ENCODE measurements at places on chromosomes 16 and 17.
A peak's percentile ranks its signal among the peaks of the same experiment; 100 is the strongest.

- no peak for DNase-seq
Measured at GRCh38 chr16:83472776-83473501, 334.8 kb upstream of the HSBP1 start.

DNA sequence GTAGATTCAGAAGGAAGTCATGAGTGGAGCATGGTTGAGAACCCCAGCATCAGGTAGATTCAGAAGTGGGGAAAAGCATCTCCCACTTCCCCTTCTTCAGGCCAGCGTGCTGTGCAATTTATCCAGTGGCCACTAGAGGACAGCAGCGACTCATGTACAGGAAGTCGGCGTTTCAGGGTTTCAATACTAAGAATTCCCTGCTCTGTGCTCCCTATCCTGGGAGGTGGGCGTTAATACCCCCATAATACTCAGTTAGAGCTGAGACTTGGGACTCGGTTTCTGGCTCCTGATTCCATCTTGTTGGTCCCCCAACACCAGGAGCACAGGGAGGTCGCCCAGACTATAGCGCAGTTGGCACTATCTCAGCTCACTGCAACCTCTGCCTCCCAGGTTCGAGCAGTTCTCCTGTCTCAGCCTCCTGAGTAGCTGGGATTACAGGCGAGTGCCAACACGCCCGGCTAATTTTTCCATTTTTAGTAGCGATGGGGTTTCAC, 75.3 kb upstream of the AMZ2 start:
- DNase-seq, result peak; percentile 73

DNA sequence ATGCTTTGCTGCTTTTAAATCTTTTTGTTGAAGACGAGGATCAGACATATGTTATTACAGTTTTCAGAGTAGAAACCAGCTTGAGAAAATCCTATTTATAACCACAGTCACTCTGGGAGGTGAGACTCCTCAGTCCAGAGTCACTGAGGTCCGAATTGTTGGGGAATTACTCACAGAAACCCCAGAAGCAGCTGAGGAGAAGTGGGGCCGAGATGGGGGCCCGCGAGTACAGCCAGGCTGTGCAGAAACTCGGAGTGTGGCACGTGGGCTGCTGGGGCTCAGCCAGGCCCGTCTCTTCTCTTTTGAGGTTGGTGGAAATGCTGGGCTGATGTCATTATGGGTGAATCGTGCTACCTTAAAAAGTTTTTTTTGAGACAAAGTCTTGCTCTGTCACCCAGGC, 14.4 kb upstream of the GNG13 start:
- DNase-seq, result no peak

DNA sequence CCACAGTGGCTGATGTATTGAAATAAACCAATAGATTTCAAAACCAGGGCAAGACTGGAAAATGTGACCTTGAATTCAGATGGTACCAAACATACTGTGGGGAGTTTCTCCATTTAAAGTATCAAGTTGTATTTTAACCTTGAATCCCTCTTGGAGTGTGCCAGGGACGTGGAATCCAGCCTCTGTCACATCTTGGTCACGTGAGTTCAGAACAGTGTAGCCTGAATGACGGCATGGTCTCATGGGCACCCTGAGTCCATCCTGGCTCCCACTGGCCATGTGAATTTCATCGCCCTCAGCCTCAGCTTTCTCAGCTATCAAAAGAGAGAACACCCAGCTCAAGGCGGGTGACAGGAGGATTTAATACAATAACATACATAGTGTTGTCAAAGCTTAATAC, 6.8 kb downstream of the ZNF771 start:
- no peak for DNase-seq

GRCh38 chr16:15038689-15039088, 17.2 kb downstream of the NTAN1 start:
- DNase-seq, result no peak

DNA sequence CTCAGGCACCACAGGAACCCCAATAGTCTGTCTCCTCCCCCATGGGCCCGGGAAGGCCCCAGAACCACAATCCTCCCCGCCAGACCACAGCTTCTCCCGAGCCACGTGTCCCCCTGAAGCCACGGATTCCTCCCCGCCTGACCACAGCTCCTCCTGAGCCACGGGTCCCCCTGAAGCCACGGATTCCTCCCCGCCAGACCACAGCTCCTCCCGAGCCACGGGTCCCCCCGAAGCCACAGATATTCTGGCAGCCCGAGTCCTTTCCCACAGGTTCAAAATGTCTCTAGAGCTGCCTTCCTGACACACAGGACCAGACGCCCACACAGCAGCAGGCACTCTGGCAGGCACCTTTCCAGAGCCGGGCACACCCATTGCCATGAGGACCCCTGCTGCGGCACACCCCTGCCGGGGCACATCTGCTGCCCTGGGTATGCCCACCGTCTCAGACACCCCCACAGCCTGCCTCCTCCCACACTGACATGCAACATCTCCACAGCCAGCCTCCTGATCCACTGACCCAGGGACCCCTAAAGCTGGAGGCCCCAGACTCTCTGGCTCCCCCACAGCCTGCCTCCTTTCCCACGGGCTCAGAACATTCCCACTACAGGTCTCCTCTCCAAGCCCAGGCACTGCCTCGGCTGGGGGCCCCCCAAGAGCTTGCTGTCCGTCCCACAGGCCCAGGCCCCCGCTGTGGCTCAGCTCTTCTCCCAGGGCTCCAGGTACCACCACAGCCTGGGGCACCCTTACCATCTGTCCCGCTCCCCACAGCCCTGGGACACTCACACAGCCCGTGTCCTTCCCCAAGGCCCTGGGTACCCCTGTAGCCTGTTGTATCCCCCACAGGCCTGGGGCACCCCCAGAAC, 2.2 kb downstream of the KIAA0753 start:
- DNase-seq, result no peak

DNA sequence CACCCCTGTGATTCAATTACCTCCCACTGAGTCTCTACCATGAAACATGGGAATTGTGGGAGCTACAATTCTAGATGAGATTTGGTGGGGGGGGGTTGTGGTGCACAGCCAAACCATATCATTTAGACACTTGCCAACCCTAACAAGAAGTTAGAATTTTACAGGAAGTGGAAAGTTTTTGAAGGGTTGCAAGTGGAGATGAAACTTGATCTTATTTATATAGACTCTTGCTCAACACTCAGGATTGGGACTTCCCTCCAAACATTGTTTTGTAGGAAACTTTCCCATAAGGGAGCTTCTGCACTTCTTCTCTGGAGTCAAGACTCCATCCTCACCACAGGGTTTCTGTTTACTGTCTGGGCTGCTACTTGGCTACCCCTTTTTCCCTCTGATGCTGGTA, 266.7 kb upstream of the CDH11 start:
- no peak for DNase-seq

- peak; percentile 77 for DNase-seq
Measured at GRCh38 chr16:66924527-66925321, 611 bp downstream of the RRAD start.

DNA sequence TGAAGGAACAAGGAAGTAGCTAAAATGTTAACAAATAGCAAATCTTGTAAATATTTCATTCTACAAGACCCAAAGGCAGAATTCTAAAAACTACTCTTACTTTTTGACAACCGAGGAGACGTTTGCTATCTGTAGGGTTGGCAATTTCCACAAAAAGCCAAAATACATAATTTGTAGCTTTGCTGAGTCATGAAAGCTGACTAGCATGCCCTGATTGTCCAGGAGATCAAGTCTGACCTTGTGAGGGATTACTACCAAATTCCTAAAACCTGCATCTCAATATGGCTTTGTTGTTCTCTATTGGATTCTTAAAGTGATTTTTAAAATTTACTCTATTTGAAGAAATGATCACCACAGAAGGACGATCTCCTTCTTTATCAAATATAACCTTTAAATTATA, 10.8 kb downstream of the DNAJA2 start:
- no peak for DNase-seq

- DNase-seq, result no peak
Measured at GRCh38 chr17:14057591-14057990, 11.7 kb upstream of the COX10 start.

- no peak for DNase-seq
Measured at GRCh38 chr17:49252148-49252695, 21.6 kb upstream of the PHOSPHO1 start.

DNA sequence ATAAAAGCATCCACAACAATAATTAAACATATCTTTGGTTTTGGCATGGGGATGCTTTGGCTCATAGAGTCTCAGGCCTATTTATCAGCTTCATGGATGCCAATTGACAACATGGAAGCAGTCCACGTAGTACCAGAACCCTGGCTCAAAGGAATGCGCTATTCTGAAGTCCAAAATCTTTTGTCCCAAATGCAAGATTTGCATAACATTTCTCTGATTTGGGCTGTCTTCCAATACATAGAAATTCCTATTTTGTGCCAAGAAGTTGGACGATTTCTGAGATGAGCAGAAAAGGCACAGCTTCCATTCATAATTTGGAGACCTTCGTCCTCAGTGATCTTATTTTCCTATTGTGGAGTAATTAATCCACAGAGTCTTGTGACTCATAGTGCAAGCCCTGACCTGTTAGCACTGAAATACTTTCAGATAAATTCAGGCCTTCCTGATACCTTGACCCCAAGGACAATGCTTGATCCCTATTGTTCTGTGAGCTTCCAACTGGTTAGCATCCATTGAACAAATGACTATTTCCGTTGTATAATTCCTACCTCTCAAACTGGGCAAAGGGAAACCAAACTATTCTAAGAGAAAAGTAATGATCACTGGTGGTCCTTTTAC, 78.4 kb upstream of the CDH11 start:
- DNase-seq, result no peak

- DNase-seq, result no peak
Measured at GRCh38 chr16:11630046-11630767, 38.0 kb upstream of the SNN start.

GRCh38 chr16:48350736-48351135, 34.5 kb downstream of the SIAH1 start:
- peak; percentile 44 for DNase-seq

DNA sequence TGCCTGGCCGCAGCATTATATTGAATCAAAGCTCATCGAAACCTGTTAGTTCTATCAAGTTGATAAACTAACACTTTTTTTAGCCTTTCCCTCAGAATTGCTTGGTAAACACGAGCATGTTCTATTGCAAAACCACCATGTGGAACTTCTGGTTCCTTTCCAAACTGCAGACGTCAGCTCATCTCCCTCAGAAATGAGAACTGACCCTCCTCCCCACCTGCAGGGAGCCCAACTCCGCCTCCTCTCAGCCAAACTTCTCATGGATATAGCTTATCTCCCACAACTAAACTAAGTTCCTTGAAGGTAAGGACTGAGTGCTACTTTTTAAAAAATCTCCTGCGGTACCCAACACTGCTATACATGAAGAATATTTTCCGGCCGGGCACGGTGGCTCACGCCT, 6.7 kb downstream of the SHMT1 start:
- DNase-seq, result no peak

- DNase-seq, result no peak
Measured at GRCh38 chr17:4235372-4236279, 28.2 kb downstream of the ANKFY1 start.

DNA sequence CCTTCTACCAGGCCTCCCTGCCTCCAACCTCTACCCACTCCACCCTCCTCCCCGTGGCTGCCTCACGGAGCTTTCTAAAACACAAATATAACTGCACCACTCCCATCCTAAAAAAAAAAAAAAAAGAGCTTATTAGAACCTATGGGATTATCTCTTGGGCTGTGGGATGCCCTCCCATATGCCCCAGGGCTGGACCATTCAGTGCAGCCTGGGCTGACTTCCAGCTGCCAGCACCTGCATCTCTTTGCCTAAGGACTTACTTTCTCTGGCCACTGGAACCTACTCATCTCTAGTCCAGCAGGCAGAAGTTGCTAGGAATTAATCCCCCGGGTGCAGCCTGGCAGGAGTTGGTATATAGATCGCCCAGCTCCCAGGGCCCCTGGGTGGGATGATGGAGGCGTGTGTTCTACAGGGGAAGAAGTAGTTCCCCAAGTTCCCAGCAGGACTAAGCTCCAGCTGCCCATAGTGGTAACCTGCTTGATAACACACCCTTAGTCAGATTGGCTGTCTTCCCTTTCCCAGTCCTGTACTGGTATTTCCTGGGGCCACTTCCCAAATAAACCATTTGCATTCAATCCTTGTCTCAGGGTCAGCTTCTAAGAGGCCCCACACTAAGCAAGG, 10.3 kb downstream of the MPP3 start:
- no peak for DNase-seq

- no peak for DNase-seq
Measured at GRCh38 chr16:81500833-81501521, 56.4 kb downstream of the CMIP start.

All from activated T-cell treated with anti-CD3 and anti-CD28 coated beads, Interleukin-2, amount 50 U/mL, for 72 hours (primary cell).